ENCODE measurements at places on chromosomes 6 and 20. TPM values are rescaled to one million over a fixed set of nuclear protein-coding genes. Genes with fewer than 3 reads are reported as not detected.

- DNase-seq: no peak
- H3K4me3 ChIP-seq: no peak overlapping the region
- H3K27me3 ChIP-seq: no peaks in the 10 kb centered on the region
- H3K4me1 ChIP-seq: no peaks in the 10 kb centered on the region
- no peaks in the 10 kb centered on the region for H3K36me3 ChIP-seq
- no peak overlapping the region for H3K27ac ChIP-seq
Measured at GRCh38 chr20:23159947-23160318, 73.8 kb upstream of the CD93 start.

DNA sequence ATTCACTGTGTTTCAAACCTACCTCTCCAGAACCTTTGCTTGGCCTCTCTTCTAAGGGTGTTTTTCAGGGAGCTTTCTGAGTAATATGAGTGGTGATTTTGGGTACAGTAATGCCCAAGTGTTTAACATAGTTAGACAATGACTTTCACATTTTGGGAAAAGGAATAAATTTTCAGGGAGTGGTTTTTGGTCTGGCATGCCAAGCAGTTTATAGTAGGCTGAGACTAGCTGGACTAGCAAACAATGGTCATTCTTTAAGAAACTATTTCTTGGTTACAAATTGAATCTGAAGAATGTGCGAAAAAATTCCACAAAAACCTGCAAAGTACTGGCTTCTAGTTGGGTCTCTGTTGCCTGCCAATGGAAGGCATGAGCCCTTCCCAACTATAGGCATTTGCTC is 15.4 kb downstream of the FNDC1 start:
- no peaks in the 10 kb centered on the region for H3K36me3 ChIP-seq
- H3K27ac ChIP-seq: no peak overlapping the region
- no peak for DNase-seq
- no peak overlapping the region for H3K4me3 ChIP-seq
- H3K27me3 ChIP-seq: no peaks in the 10 kb centered on the region
- no peaks in the 10 kb centered on the region for H3K4me1 ChIP-seq

DNA sequence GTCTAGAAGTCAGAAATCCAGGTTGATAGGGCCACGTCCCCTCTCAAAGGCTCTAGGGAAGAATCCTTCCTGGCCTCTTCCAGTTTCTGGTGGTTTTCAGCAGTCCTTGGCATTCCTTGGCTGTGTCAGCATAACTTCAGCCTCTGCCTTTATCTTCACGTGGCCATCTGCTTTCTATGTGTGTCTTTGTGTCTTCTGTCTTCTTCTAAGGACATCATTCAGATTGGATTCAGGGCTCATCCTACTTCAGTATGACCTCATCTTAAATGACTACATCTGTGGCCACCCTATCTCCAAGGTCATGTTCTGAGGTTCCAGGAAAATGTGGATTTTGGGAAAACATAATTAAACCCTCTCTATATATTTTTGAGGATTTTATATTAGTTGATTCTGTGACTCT is 23.0 kb downstream of the C6orf89 start:
- H3K36me3 ChIP-seq: peaks cover 4% of the 10 kb centered on the region
- H3K27ac ChIP-seq: no peak overlapping the region
- H3K4me1 ChIP-seq: peaks cover 8% of the 10 kb centered on the region

- peaks cover 15% of the 10 kb centered on the region for H3K4me1 ChIP-seq
- H3K27ac ChIP-seq: no peak overlapping the region
- no peak overlapping the region for H3K4me3 ChIP-seq
- H3K27me3 ChIP-seq: no peaks in the 10 kb centered on the region
- no peak for DNase-seq
Measured at GRCh38 chr6:170227521-170227983, 63.3 kb downstream of the DLL1 start.

GRCh38 chr6:52984247-52984646 is 10.8 kb downstream of the GSTA4 start:
- DNase-seq: no peak
- H3K4me3 ChIP-seq: no peak overlapping the region
- peaks cover 3% of the 10 kb centered on the region for H3K36me3 ChIP-seq
- no peaks in the 10 kb centered on the region for H3K4me1 ChIP-seq
- H3K27me3 ChIP-seq: no peaks in the 10 kb centered on the region

- no peaks in the 10 kb centered on the region for H3K36me3 ChIP-seq
- no peak overlapping the region for H3K4me3 ChIP-seq
- H3K27me3 ChIP-seq: no peaks in the 10 kb centered on the region
Measured at GRCh38 chr6:31915351-31915750, 12.2 kb upstream of the C2 start.

GRCh38 chr20:17083738-17084137 is 143.1 kb upstream of the PCSK2 start:
- no peak overlapping the region for H3K4me3 ChIP-seq
- no peak overlapping the region for H3K27ac ChIP-seq
- no peak for DNase-seq
- H3K4me1 ChIP-seq: no peaks in the 10 kb centered on the region
- no peaks in the 10 kb centered on the region for H3K36me3 ChIP-seq

DNA sequence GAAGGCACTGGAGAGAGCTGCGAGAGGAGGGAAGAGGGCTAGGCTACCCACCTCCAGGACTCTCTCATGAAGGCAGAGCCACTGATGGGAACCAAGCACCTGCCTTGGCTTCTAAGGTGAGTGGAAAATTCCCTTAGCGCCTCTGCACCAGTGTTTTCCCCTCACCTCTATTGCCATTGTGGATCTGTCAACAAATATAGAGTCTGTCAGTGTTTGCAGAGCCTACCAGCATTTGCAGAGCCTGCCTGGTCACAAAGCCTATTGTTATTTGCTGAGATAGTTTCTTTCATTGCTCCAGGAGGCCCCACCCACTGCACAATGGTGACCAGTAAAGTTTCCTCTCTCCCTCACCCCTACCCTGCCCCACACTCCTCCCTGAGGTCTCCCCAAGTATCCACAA is 141.9 kb downstream of the MRPL14 start:
- no peaks in the 10 kb centered on the region for H3K27me3 ChIP-seq
- H3K36me3 ChIP-seq: no peaks in the 10 kb centered on the region
- H3K4me1 ChIP-seq: no peaks in the 10 kb centered on the region
- H3K4me3 ChIP-seq: no peak overlapping the region

The SCGN gene
- total RNA-seq: 0.28 TPM

The KCNK16 gene
- total RNA-seq: not detected

The HLA-DPB1 gene
- total RNA-seq: 24.5 TPM

The PAK5 gene
- not detected for total RNA-seq

The XKR7 gene
- total RNA-seq: under 0.01 TPM

The SLC35F1 gene
- total RNA-seq: 0.08 TPM

The DEFB119 gene
- not detected for total RNA-seq

The EFCAB8 gene
- total RNA-seq: not detected
